A673 (cell line): ENCODE measurements at places on chromosomes 7 and 10. TPM values are rescaled to one million over a fixed set of nuclear protein-coding genes. Genes with fewer than 3 reads are reported as not detected.

- DNase-seq, result no peak
Measured at GRCh38 chr7:44098092-44099068, 5.8 kb upstream of the AEBP1 start.

Gene KIAA1217
- total RNA-seq, result 76.2 and 94.1 TPM in 2 replicates

Gene SVOPL
- not detected in 2 replicates for total RNA-seq

Gene SPDYE6
- not detected in 2 replicates for total RNA-seq

GRCh38 chr10:128297709-128298378 lies 171.6 kb upstream of the MKI67 start:
- DNase-seq, result no peak

DNA sequence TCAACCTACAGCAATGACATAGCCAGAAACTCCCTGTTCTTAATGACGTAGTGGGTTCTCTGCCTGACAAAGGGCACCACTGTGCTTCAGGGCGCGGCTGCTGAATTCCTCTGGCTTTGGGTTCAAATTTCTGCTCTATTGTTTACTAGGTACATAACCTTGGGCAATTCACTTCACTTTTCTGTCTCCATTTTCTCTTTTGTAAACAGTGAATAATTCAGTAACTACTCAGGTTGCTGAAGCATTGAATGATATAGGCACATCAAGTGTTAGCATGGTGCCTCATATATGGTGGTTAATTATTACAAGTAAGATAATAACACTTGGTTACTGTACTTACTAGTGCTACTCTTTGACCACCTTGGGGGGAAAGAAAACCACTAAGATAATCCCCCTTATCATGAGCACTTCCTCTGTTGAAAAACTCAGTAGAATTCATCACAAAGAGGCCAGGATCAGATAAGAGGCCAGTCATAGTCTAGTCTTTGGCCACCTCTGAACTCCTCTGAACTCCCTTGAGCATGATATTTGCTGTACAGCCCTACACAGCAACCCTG lies 92.0 kb upstream of the AHR start:
- no peak for DNase-seq

DNA sequence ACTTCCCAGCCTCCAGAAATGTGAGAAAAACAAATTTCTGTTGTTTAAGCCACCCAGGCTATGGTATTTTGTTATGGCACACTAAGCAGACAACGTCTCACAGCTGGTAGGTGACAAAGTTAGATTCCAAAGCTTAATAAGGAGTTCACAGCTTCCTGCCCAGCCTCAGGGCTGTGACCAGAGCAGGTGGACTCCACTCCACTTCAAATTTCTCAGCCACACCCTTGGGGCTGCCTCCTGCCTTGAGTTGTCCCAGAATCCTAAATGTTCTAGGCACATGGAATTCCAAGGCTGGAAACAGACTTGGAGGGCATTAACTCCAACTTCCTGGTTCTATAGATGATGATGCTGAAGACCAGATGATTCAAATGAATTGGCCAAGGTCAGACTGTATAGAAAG lies 310.7 kb downstream of the GRID1 start:
- no peak for DNase-seq

DNA sequence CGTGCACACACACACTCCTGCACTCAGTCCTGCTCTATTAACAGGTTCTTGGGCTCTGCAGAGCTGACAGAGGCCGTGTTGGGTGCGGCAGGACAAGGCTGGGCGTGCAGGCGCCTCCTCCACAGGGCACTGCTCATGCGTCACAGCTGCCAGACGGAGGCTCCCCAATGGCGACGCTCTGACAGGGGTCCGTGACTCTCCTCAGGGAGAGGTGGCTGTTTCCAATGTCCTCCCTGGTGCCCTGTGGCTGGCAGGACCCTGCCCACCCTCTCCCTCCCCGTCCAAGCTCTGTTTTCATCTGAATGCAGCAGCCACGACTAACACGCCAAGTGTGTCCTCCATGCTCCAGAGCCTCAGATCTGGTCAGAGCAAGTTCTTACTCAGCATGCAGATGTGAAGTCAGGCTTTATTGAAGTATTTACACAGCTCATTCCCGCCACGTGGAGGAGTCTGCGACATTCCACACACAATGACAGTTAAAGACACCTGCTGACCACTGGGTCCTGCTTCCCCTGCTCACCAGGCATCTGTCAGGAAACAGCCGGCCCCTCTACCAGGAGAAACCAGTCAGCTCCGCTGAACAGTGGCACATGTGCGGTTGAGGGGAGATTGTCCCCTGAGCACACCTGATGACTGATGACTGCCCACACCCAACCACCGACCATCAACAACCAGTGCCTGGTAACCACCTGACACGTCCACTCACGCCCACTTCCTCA lies 116.7 kb downstream of the VIPR2 start:
- DNase-seq, result no peak

- no peak for DNase-seq
Measured at GRCh38 chr10:5860066-5860465, 29.6 kb downstream of the ANKRD16 start.

GRCh38 chr7:2873686-2874551 lies 29.8 kb upstream of the GNA12 start:
- DNase-seq, result peak; percentile 73

GRCh38 chr7:25632616-25633015 lies 404.3 kb upstream of the NPVF start:
- no peak for DNase-seq

DNA sequence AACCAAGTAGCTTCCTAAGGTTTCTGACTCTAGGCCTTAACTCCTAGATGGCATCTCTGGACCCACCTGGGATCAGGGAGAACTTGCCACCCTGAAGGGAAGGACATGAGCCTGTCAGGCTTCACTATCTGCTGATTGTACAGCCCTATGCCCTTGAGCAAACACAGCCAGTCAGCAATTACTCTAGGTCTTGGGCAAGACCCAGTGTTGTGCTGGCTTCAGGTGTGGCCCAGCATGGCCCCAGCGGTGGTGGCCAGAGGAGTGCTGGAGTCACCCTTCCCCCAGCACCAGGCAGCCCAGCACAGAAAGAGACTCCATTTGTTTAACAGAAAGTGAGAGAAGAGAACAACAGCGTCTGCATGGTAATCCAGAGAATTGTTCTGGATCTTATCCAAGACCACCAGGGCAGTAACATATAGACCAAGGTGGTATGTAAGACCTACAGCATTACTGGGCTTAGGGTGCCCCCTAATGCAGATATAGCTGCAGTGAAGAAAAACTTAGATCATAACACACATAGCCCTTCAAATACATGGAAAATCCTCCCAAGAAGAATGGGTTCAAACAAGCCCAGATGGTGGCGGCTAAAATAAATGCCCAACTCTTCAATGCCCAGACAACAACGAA lies 207.7 kb downstream of the MAGI2 start:
- peak; percentile 63 for DNase-seq

Gene TUBAL3
- 0.19 TPM in 1 of 2 replicates, not detected in the other for total RNA-seq

DNA sequence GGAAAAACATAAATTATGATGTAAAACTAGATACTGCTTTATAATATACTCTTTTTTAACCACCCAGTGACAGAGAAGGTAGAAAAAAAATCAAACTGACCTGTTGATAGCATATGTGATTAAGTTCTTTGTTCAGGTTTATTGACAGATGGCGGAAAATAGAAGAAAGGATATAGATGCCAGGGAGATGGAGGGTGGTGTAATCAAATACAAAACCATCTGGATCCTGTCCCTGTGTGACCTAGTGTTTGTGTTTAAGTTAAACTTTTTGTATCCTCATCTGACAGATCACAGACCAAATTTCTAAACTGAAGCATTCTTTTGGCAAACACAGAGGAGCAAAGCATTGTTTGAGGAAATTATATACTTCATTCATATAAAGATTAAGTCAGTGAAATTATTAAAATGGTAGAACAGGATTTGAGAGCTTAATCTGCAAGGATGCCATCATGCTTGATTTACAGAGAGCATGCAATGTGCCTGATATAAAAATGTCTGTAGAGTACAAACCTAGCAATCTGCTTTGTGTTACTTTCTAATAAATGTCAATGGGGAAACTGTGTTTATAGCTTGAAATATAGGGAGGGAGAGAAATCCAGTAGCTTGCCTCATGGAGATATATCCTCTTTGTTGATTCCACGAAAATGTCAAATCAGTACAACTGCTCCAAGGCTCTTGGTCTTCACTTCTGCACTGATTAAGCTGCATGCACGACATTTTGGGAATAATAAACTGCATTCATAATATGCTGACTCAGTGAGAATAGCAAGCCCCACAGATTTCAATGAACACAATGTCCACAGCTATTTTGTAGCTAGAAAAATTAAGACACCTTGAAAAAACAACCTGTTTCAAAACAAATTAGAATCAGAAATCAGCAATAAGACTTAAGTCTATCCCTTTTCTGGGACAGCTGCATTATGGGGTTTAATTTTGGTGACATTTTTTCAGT lies 39.0 kb downstream of the SEM1 start:
- DNase-seq, result no peak

Gene ECD
- 37.3 and 37.4 TPM in 2 replicates for total RNA-seq

Gene ZNF727
- total RNA-seq, result not detected in 2 replicates

Gene C10orf67
- total RNA-seq, result 0.13 and 0.50 TPM in 2 replicates

DNA sequence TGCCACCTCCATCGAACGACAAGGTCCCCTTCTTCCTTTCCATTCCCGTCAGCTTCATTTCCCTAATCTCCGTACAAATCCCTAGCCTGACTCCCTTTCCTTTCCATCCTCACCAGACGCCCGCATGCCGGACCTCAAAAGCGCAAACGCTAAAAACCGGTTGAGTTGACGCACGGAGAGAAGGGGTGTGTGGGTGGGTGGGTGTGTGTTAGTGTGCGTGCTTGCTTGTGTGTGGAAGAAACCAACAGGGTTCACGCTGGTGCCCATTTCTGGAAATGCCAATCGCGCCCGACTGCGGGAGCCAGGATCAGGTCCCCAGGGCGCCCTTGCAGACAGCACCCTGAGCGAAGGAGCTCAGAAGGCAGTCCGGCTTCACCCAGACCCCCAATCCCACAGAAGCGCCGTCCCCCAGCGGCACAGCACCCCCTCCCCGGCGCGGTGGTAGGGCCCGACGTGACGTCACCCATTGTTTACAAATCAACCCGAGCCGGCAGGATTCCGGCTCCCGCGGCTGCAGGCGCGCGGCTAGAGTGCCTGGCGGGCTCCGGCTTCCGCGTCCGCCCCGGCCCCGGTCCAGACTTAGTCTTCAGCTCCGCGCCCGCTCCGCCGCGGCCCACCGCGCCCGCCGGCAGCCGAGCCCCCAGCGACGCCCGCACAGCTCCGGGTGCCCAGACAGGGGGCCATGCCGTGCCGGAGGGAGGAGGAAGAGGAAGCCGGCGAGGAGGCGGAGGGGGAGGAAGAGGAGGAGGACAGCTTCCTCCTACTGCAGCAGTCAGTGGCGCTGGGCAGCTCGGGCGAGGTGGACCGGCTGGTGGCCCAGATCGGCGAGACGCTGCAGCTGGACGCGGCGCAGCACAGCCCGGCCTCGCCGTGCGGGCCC lies at the start of gene FRAT1:
TSS of gene FRAT1 (plus strand) at position 500 of the 880 bp plus-strand sequence. CDS start at position 683, 183 bp downstream.
- peak; percentile 90 for DNase-seq

Gene KCNH2
- total RNA-seq, result 1.5 and 4.0 TPM in 2 replicates

DNA sequence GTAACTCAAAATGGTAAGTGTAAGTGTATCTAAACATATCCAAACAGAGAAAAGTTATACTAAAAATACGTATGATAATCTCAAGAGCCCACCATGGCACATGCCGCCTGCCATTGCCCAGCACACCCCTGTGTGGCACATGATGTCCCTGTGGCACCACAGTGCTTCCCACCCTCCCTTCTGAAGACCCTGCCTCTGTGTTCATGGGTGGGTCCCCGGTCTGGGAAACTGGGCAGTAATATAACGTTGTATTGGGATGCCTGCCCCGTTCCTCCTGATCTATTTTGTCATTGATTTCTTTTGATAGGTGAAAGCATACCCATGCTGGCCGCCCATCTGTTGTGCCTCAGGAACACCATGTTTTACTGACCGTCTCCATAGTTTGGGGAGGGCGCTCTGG lies 296.8 kb upstream of the SHH start:
- no peak for DNase-seq

DNA sequence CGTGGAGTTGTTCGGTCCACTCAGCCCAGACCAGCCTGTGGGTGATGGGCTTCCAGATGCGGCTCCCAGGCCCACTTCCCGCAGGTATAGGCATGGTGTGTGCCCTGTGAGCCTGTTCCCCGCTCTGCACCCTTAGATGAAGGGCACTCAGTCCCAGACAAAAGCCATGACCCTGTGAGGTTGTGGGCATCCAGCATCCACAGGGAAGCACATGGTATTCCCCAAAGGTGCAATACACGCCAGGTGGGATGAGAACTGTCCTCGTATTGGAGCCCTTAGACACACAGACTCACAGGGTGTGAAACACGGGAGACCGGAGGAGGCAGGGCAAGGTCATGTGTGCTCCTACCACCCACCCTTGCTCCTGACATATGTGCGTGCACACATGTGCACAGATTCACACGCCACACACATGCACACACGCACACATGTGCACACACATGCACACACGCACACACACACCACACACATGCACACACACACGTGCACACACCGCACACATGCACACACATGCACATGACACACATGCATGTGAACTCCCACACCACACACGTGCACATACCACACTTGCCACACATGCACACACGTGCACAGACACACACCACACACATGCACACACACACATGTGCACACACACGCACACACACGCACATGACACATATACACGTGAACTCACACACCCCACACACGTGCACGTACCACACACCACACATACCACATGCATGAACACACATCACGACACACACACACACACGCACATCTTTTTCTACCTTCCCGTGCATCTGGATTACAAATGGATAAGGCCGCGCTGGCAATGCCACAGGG lies 319.4 kb downstream of the WDR37 start:
- no peak for DNase-seq

DNA sequence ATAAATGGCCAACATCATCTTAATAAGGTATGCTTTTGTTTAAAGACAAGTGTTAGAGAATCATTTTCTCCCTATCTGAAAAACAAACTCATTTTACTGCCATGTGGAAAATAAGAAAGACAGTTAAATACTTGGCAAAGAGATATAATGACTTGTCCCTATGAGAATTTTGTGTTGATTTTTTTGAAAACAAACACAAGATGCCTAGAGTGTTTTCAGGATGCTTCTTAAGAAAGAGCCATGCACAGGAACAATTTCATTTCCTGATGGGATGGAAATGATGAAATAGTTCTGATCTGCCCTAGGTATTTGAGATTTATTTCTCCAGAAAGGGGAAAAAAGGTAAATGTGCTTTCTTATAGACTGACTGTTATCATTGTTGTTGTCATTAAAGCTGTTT lies 237.5 kb upstream of the GNAI1 start:
- DNase-seq, result no peak

GRCh38 chr10:114265392-114266053 lies 26.5 kb downstream of the VWA2 start:
- no peak for DNase-seq

DNA sequence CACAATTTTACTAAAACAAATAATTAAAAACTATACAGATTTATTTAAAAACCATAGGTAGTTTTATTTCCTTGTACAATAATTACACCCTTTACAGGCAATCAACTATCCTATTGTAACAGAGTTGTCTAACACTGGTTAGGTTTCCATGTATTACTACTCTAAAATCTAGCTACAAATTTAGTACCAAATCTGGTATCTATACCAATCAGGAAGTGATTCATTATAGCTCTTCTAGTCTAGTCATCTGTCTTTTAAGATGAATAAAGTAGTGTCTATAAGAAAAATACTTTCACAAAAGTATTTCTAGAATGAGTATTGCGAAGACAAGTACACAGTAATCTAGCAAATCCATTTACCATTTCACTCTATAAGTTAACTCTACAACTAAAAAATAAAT lies 16.9 kb downstream of the ZNF800 start:
- DNase-seq, result no peak
